Osteoblast (primary cell): ENCODE measurements at places on chromosomes 3 and 15. TPM values are rescaled to one million over a fixed set of nuclear protein-coding genes. Genes with fewer than 3 reads are reported as not detected.

GOLGA6L4 gene
- 1.5 and 1.8 TPM in 2 replicates for total RNA-seq

GRCh38 chr3:68315964-68316363 is 616.4 kb downstream of the TAFA4 start:
- no peak for DNase-seq

DNA sequence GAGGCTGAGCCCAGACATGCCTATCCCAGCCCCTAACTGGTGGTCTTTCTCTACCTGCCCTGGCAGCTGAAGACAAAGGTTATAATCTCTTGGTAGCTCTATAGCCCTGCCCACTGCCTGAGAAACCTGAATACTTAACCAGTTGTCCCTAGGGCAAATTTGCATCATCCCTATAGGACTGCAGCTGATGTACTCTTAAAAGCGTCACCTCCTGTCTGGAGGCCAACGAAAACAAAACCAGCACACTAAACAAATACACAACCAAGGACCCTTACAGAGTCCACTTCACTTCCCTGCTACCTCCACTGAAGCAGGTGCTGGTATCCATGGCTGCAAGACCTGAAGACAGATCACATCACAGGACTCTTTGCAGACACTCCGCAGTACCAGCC is 98.0 kb downstream of the KCNAB1 start:
- DNase-seq: peak; percentile 36

- DNase-seq: no peak
These were observed 1179.9 kb downstream of the ZPLD1 start for GRCh38 chr3:103614719-103615118.

DNA sequence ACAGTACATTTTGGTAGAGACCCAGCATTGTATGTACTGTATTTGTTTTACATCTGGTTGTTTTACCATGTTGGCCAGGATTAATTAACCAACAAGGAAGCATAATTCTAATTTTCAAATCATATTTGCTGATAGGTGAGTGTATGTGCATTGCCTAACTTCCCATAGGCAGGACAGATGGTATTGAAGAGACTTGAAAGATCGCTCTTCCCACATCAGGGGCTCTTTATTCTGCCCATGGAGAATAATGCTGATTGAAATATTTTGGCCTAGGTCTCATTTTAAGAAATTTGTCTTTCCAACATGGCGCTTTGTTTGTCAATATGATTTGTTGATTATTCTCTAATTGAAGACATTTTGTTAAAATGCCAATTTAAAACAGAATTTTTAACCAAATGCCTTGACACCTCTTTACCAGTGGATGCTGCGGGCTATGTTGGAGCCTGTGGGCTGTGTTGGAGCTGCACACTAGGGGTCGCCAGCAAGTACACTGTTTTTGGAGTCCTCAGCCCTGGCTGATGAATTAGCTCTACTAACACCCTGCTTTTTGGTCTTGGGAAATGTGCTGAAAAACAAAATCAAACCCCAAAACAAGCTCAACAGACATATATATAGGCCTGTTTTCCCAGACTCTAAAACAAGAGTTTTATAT is 5.3 kb downstream of the P2RY12 start:
- DNase-seq: no peak
